ENCODE measurements at places on chromosomes 5 and 9. TPM values are rescaled to one million over a fixed set of nuclear protein-coding genes. Genes with fewer than 3 reads are reported as not detected.

DNA sequence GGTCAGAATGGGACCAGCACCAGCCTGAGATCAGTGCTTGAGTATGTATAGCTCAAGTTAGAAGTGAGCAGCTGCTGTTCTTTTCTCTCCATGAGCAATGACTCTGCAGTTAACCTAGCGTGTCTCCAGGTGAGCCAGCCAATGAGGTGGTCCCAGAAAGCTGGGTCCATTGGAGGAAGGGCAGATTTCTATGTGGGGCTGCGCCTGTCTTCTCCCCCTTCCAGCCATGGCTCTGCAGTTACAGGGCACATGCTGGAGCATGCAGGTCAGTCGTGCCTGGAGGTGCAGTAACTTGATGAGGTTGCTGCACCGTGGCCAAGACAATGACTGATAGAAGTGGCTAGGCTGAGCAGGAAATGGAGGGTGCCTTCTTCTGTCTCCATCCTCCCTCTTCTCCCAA, 29.6 kb upstream of the CXCL14 start:
- DNase-seq = no peak

GRCh38 chr9:21933865-21934264, 60.3 kb downstream of the CDKN2A start:
- DNase-seq = no peak

GRCh38 chr9:86062845-86063693, 36.3 kb downstream of the GOLM1 start:
- DNase-seq = no peak

DNA sequence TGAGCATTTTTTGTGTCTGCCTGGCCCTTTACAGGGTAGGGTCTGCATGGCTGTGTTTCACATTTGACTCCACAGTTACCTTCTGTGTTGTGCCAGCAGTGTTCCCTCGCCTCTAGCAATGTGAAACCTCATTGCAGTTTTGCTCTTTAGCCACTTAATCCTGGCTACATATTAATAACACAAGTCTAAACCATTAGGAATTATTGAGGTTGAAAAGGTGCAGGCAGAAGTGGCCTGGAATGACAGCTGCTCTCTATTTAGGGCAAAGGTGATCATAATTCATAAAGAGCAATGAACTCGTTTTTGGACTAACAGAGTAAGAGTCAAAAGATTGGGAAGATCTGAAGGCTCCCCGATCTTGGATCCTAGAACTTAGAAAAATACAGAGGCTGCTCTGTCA, 176.7 kb upstream of the RAD23B start:
- DNase-seq = no peak

DNA sequence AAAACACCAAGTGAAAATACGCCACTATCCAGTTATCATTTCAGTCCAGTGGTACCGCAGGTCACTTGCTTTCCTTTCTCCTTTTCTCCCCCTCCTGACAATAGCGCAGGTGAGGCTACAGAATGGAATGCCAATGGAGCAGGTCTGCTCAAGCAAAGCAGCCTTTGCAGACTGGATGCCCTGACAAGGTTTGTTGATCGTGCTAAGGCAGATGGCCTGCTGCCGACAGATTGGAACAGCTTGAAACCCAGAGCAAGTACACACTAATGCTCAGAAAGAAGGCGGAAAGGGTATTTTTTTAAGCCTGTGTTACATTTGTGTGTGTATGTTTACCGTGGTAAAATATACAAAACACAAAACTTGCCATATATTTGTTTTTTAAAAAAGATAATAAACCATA, 19.4 kb downstream of the SPACA9 start:
- DNase-seq = no peak

- no peak for DNase-seq
Observed at GRCh38 chr9:1429297-1429696, 379.1 kb downstream of the DMRT2 start.

DNA sequence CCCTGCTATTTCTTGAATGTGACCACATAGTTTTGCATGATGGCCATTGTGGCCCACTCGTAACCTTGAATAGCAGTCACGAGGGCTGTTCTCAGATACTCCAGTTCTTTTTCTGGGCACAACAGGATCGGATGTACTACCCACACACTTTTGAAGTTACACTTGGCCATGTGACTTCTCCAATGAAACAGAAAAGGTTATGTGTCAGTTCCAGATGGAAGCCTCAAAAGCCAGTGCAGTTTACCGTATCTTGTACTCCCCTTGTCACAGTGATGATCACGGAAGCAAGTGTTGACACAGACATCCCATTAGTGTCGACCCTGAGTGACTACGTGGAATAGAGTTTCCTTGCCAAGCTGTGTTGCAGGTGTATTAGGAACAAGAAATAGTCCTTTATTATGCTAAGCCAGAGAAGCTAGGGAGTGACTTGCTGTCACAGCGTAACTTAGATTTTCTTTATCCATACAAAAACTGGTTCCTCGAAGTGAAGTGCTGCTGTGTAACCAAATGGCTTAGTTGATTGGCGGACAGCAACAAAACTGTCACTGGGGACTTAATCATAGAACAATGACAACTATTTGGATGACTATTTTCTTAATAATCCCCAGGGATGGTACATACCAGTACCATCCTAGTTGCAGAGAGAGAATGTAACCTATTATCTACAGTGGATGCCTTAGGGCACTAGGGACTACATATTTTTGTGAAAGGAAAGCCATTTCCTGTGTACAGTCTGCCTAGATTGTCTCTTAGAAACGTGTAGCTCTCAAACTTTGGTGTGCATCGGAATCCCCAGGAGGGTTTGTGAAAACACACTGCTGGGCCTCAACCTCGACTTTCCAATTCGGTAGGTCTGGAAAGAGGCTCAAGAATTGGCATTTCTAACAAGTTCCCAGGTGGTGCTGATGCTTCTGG, 90.1 kb upstream of the DMRT1 start:
- no peak for DNase-seq

DNA sequence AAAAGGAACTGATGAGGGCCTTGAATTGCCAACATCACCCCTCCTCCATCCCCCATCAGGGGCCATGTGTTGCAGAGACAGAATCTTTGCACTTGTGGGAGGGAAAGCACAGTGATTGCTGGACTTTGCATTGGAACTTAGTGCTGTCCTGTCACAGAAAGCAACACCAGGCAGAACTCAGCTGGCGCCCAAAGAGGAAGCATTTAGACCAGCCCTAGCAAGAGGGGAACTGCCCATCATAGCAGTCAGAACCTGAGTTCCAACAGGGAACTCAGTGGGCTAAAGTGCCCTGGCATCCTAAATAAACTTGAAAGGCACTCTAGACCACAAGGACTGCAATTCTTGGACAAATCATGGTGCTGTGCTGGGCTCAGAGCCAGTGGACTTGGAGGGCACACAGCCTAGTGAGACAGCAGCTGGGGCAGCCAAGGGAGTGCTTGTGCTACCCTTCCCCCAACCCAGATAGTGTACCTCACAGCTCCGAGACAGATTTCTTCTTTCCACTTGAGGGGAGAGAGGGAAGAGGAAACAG, 128.1 kb downstream of the ACTL7B start:
- no peak for DNase-seq

- DNase-seq = no peak
Observed at GRCh38 chr5:9781275-9781674, 151.1 kb upstream of the TAS2R1 start.

DNA sequence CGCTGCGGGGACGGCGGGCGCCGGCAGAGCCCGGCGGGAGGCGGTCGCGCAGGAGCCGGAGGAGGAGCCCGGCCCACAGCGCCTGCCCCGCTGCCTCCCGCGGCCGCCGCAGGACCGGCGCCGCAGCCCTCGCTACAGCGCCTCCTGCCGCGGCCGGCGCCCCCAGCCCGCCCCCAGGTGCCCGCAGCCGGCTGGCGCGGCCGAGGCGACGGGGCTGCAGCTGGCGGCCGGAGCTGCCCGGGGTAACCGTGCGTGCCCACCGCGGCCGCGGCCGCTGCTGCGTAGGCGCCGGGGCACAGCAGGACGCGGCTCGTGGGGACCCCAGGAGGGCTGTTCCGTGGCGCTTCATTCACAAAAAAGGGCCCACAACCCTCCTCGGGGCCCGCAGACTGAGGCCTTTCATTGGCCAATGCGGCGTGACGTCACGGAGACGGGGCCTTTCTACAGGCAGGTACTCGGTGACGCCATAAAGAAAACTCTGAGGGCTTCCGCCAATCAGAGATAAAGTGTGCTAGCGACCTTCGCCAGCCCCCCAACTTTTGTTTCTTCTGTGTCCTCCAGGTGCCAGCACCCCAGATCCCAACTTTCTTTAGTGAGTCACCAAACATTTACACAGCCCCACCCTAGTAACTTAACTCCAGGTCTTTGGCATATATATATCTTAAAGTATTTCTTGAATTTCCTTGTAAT, at the start of gene CDC14B:
Gene CDC14B, minus strand, starts transcription at position 353 of the 690 bp plus-strand sequence. CDS start 465 bp downstream, outside the sequence.
- DNase-seq = peak; percentile 86

GRCh38 chr9:68705531-68706362, 707 bp downstream of the PIP5K1B start:
- DNase-seq = no peak

DNA sequence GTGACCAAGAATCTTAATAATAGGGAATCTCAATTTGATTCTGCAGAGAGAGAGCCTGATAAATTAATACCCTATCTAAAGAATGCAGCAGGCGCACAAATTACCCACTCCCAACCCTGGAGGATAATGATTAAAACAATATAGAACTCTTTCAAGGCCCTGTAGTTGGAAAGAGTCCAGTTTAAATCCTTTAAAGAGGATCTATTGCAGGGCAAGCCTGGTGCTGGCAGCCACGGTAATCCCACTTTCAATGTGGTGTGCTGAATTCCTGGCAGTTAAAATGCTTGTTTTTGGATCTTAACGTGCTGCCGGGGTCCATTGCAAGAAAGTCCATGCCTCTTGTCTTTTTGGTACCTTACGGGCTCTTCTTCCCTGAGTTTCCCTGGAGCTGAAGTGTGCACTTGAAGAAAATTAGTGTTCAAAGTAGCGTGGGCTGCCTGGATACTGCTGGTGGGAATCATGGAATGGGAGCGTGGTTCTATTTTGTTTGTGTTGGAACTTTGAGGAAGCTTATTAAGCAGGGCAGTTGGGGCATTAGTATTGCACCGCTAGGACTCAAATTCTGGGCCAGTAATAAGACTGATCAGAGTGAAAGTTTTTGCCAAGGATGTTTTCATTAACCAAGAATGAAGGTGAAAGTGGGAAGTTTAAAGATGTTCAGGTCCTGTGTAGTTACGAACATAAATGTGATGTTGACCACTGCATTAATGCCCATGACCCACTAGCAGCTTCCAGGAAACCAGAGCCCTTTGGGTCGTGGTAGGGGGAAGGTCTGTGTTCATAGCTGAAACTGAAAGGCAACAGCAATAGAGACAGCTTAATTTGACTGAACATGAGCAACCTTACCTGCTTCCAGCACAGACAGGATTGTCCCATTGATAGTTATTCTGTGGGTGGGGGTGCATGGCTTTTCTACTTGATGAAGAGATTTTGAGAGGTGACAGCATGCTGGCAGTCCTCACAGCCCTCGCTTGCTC, 20.8 kb downstream of the MARCHF6 start:
- DNase-seq = no peak

GRCh38 chr9:81529556-81530193, 159.7 kb downstream of the TLE1 start:
- no peak for DNase-seq

DNA sequence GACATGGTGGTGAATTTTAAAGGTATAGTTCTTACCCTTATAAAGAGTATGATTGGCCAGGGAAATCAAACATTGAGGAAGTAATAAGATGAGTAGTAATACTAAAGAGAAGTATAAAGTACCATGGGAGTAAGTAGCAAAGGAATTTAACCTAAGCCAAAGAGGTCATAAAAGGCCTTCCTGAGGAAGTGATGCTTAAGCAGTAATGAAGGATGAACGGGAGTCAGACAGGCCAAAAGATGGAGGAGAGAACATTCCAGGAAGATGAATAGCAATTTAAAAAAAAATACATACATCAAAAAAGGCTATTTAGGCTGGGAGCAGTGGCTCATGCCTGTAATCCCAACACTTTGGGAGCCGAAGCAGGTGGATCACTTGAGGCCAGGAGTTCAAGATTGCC, 29.0 kb downstream of the KLHL3 start:
- no peak for DNase-seq

GRCh38 chr9:128565578-128565977, 13.2 kb downstream of the SPTAN1 start:
- DNase-seq = no peak

GRCh38 chr5:58410441-58410840, 49.4 kb downstream of the PLK2 start:
- no peak for DNase-seq

GRCh38 chr9:79583952-79584654, 12.3 kb downstream of the TLE4 start:
- DNase-seq = no peak

GRCh38 chr5:116063950-116064349, 20.9 kb upstream of the COMMD10 start:
- no peak for DNase-seq

- DNase-seq = no peak
Observed at GRCh38 chr5:168446983-168447619, 39.2 kb upstream of the RARS1 start.

- no peak for DNase-seq
Observed at GRCh38 chr5:80935811-80936385, 24.3 kb upstream of the RASGRF2 start.

DNA sequence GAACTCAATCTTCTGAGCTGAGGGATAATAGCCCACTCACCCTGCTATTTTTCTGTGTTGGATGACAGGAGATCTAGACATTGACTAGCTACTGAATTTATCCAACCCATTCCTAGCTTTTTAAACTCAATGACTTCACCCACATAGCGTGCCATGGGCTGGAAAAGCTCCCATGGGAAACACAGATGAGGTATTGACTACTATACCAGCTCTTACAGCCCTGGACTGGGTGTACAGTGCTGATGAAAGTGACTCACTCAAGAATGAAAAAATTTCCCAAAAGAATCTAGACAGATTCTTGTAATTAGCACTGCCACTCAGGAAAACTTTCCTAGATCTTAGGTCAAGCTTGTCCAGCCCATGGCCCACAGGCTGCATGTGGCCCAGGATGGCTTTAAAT, 72.7 kb upstream of the NREP start:
- DNase-seq = no peak

GOLGA1 gene
- total RNA-seq = 23.4 TPM

HMCN2 gene
- 6.0 TPM for total RNA-seq

RGMB gene
- 11.8 TPM for total RNA-seq

ENDOG gene
- total RNA-seq = 9.8 TPM

GIN1 gene
- 7.1 TPM for total RNA-seq

C9orf153 gene
- total RNA-seq = 0.41 TPM

IL5 gene
- not detected for total RNA-seq

IFNA21 gene
- total RNA-seq = not detected

NUP188 gene
- 56.6 TPM for total RNA-seq

IL4 gene
- total RNA-seq = not detected

SLC28A3 gene
- total RNA-seq = 0.89 TPM

Measured in mesothelial cell of epicardium (in vitro differentiated cells).